ENCODE measurements at places on chromosomes 7 and 10.

- DNase-seq, result no peak
Measured at GRCh38 chr10:95963202-95963990, 55.6 kb downstream of the CC2D2B start.

DNA sequence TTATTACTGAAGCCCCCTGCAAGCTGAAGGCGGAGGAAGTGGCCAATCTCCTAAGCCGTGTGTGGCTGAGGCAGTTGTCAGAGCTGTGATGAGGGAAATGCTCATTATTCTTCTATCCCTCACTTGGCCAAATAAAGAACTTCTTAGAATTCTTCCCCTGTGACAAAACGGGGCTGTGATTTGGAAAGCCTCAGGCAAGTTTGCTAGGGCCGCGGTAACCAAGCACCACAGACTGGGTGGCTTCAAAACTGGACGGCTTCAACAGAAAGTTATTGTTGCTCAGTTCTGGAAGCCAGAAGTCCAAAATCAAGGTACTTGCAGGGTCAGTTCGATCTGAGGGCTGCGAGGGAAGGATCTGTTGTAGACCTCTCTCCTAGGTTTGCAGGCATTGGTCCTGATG lies 72.3 kb upstream of the STEAP1B start:
- DNase-seq, result no peak

DNA sequence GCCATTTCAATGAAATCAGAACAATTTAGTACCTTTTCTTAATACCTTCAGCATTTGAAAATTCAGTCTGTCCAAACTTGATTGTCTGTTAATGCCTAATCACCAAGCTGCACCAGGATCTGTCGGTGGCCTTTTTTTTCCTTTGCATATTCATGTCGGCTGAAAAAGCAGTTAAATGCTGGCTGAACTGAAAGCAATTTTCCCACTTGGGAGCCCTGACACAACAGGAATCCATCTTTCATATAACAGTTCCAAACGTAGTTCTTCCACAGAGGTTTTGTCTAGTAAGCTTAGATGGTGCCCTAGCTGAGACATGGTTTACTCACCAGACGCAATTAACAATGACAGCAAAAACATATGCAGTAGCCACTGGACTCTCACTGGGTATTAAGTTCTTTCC lies 83.6 kb upstream of the CHCHD3 start:
- no peak for DNase-seq

DNA sequence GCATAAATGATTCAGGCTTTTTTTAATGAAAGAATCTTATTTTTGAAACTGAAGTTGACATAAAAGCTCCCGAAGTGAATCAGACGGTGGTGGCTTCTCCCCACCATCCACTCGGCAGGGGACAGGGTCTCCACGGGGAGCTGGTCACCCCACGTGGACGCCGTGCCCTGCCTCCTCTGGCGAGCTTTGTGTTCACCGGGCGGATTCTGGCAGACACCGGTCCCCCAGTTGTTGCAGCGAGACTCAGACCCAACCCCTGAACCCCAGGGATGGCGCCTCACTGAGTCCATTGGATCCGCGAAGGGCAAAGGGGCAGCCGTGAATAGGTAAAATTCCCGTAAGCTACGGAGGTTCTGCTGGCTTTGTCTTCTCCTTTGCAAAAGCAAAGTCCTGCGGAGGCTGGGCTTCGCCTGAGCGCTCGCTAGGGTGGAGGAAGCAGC lies 38.4 kb downstream of the PTPRN2 start:
- DNase-seq, result no peak

DNA sequence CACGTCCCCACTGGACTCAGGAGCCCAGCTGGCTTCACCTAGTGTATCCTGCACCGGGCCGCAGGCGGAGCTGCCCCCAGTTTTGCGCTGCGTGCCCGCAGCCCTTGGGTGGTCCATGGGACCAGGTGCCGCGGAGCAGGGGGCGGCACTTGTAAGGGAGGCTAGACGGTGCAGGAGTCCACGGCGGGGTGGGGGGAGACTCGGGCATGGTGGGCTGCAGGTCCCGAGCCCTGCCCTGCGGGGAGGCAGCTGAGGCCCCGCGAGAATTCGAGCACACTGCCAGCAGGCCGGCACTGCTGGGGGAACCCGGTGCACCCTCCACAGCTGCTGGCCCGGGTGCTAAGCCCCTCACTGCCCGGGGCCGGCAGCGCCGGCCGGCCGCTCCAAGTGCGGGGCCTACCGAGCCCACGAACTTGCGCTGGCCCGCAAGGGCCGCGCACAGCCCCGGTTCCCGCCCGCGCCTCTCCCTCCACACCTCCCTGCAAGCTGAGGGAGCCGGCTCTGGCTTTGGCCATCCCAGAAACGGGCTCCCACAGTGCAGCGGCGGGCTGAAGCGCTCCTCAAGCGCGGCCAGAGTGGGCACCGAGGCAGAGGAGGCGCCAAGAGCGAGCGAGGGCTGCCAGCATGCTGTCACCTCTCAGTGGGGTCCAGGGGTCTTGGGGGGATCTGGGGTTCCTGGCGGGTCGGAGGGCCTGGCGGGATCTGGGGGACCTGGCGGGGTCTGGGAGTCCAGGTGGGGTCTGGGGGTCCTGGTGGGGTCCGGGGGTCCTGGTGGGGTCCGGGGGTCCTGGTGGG lies 81.4 kb downstream of the VIPR2 start:
- no peak for DNase-seq

Data from activated T-helper 1 cell treated with anti-CD3 and anti-CD28 coated beads, Interleukin-2, amount 50 U/mL, for 16 hours (primary cell).